ENCODE measurements at places on chromosomes 1 and 21.

GRCh38 chr1:197008861-197009260 lies 31.5 kb downstream of the CFHR5 start:
- DNase-seq: no peak

GRCh38 chr1:55402142-55402541 lies 187.0 kb upstream of the USP24 start:
- no peak for DNase-seq

DNA sequence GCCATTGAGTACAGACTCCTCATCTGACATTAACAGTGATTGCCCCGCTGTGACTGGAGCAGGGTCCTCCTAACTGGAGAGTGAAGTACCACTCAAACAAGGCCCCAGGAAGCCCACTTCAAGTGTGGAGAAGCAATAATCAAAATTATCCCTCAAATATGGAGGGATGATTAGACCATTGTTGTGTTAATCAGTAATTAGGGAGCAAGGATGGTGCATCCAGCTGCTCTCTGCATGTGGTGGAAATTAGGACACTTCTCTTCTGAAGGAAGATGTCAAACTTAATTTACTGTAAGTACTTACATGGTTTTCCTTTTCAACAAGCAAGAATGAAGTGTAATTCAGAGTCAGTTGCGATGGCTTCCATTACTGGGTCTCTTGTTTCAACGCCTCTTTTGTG lies 3.4 kb upstream of the ZP4 start:
- DNase-seq: no peak

DNA sequence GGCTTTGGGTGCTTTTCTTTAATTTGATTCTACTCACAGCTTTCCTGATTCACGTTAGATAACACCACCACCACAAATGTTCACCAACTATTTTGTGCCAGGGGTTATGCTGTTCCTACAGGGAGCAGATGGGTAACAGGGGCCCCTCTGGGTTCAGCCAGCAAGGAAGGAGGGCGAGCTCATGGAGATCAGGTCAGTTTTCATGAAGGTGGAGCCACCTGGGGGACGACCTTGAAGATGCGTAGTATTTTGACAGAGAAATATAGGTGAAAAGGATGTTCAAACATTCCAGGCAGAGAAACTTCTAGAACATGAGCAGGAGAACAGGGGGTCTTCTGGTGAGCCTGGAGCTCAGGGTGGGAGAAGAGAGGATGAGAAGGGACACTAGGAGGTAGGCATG lies 28.9 kb downstream of the KIAA0040 start:
- no peak for DNase-seq

DNA sequence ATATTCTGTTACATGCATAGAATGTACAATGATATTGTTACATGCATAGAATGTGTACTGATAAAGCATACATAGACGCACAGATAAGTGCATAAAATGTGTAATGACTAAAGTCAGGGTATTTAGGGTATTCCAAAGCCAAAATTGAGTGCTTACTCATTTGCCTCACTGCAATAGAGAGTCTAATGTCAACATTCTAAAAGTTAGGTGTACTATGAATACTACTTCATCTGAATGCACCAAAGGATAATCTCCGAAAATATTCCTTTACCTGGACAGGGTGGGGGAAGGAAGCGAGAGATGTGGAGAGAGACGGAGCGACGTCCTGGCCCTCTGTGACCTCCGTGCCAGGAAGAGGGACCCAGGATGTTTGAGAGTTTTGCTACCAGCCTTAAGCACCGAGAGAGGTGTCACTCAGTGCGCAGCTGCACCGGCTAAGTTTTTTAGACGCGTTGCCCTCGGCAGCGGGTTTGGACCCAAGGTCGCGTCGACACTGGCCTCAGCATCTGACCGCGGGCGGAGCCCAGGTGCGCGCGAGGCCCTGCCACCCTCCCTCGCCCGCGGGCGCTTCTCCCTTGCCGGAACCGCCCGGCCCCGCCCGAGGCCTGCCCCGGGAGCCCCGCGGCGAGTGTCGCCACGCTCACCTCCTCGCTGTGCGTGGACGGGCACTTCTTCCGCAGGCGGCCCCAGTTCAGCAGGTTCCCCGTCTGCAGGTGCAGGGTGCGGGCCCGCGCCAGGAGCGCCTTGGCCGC lies 660 bp downstream of the GCLM start:
- DNase-seq: peak; percentile 30

GRCh38 chr1:60697204-60697994 lies 385.0 kb upstream of the NFIA start:
- no peak for DNase-seq

- DNase-seq: peak; percentile 58
Measured at GRCh38 chr1:168082008-168082876, 54.5 kb downstream of the GPR161 start.

DNA sequence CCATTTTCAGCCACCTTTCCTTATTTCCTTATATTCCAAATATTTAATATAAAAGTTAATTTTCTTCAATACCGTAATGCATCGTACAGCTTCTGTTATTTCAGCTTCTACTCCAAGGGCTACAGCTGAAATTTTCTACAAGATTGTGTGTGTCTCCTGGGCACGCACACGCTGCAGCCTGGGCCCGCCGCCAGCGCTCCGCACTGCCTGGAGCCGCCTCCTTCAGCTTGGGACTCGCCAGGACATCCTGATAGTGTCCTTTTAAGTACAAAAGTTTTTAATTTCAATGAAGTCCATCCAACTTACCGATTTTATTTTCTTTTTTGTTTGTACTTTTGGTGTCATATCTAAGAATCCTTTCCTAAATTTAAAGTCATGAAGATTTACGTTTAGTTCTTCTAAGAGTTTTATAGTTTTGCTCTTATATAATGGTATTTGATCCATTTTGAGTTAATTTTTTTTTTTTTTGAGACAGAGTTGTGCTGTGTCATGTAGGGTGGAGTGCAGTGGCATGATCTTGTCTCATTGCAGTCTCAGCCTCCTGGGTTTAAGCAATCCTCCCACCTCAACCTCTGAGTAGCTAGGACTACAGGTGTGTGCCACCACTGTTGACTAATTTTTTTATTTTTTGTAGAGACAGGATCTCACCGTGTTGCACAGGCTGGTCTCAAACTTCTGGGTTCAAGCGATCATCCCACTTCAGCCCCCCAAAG lies 82.8 kb downstream of the AXDND1 start:
- no peak for DNase-seq

GRCh38 chr1:89781494-89782126 lies 39.2 kb upstream of the LRRC8D start:
- DNase-seq: no peak

- DNase-seq: no peak
Measured at GRCh38 chr1:2937805-2938204, 83.5 kb upstream of the ACTRT2 start.

DNA sequence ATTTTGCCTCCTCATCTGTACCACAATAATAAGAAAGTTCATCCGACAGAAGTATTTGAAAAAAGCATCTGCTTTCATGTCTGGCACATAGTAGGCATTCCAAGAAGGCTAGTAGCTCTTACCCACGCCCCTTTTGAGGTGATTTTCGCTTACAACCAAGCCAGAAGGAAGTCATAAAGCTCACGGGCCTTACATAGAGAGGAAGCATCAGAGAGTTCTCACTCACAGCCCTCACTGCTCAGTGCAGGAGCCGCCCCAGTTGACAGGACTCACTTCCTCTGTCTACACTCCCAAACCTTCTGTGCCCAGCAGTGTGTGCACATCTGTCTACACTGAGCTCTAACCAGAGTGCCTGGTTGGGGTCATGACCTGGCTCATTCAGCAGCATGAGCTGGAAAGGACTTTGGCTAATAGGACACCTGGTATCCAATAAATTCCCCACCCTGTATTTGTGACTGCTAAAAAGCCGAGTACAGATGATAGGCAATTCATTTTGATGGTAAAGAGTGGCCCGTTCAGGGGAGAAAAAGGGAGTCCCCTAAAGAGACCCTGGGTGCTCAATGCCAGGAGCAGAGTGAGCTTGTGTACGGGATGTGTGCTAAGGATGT lies 36.8 kb upstream of the DUSP10 start:
- DNase-seq: no peak

Data from AML-193 (cell line).